T-helper 22 cell (primary cell): ENCODE measurements at places on chromosomes 16 and 17.

DNA sequence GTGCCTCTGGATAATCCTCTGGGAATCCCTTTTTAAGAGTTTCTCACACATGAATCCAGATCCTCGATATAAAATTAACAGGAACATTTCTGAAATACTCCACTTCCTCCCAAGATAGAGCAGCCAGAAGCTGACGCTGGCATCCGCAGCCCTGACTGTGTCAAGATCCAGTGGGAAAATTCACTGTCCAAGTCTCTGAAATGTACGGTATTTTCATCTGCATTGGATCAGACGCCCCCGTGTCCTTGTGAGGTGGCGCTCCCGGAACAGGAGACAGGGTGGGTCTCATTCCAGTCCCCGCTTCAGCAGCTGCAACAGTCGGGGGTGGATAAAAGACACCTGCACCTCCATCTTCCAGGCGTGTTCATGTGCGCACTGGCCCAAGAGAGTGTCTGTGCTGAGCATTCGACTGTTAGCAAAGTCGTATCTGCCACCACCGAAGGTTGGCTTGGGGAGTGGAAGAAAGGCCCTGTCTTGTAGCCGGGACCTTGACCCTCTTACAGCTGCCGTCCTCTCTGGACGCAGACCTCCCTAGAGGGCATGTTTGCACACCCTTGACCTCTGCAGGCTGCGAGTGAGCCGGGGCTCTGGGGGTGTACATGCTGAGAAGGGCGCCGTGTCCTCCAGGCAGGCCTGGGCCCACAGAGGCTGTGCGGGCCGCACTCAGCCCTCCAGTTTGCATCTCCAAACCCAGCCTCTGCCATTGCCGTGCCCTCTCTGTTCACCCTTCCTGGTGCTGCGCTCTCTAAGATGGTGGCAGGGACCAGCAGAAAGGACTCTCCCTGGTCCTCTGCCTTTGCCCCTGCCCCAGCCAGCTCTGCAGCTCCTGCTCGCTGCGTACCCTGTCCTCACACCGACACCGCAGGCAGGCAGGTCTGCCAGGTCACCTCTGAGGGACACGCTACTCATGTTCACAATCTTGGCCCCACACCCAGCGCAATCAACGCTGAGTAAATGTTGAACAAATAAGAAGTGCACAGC, 72.0 kb upstream of the CHMP6 start:
- no peak for DNase-seq

DNA sequence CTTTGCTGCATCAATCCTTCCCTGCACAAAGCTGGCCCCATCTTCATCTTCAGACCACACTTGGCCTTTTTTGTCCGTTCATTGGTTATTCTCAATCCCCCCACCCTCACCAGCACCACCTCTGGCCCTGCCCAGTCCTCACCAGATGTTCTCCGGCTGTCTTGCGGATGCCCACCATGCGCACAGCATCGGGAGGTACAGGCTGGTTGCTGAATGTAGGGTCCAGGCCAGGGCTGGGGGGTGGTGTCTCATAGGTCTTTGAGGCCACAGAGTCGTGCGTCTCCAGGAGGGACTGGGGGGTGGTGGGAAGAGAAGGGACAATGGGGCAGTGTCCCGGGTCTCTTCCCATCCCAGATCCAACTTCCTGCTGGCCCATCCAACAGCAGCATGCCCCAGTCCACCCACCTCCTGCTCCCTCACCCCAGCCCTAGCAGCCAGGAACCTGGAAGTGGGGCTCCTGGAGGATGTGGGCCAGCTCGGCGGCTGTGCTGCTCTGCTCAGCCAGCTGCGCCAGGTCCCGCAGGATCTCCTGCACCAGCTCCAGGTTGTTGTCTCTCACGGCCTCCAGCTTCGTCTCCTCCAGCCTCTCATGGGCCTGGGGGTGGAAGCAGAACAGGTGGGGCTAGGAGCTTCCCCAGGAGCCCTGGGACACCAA, 24.4 kb downstream of the MPP2 start:
- DNase-seq, result no peak

- peak; percentile 21 for DNase-seq
Observed at GRCh38 chr17:386141-386876, 33.7 kb upstream of the RPH3AL start.

- no peak for DNase-seq
Observed at GRCh38 chr16:59170099-59170712, 436.1 kb upstream of the GOT2 start.
